ENCODE measurements at places on chromosomes 13 and 19. TPM values are rescaled to one million over a fixed set of nuclear protein-coding genes. Genes with fewer than 3 reads are reported as not detected.

ELANE gene
- total RNA-seq: 1.2 TPM

BRME1 gene
- 14.8 TPM for total RNA-seq

CEACAM7 gene
- total RNA-seq: not detected

LGALS13 gene
- total RNA-seq: not detected

PALM3 gene
- total RNA-seq: 4.9 TPM

MUC16 gene
- not detected for total RNA-seq

KCNN1 gene
- total RNA-seq: 15.0 TPM

POU2F2 gene
- 4.9 TPM for total RNA-seq

PGLYRP1 gene
- not detected for total RNA-seq

ONECUT3 gene
- not detected for total RNA-seq

CD70 gene
- total RNA-seq: not detected

PSPC1 gene
- 78.2 TPM for total RNA-seq

ZNF625 gene
- 17.9 TPM for total RNA-seq

TUBB4A gene
- total RNA-seq: 116 TPM

CTXN1 gene
- total RNA-seq: 36.6 TPM

KASH5 gene
- not detected for total RNA-seq

PRX gene
- total RNA-seq: 2.5 TPM

MYO1F gene
- total RNA-seq: 2.5 TPM

ATP1A3 gene
- total RNA-seq: 200 TPM

MKNK2 gene
- 13.0 TPM for total RNA-seq

SLC10A2 gene
- total RNA-seq: not detected

SMAD9 gene
- total RNA-seq: 14.8 TPM

CYP2A6 gene
- total RNA-seq: not detected

IFI30 gene
- under 0.01 TPM for total RNA-seq

FFAR1 gene
- not detected for total RNA-seq

ZNF568 gene
- total RNA-seq: 27.3 TPM

AMER2 gene
- 129 TPM for total RNA-seq

PSMD8 gene
- total RNA-seq: 89.0 TPM

VSTM1 gene
- total RNA-seq: not detected

BCAM gene
- 7.9 TPM for total RNA-seq

THSD8 gene
- total RNA-seq: 0.25 TPM

KLK3 gene
- total RNA-seq: not detected

DZIP1 gene
- 47.2 TPM for total RNA-seq

SOX1 gene
- total RNA-seq: 13.0 TPM

ZNF724 gene
- total RNA-seq: 10.6 TPM

RASGRP4 gene
- 0.25 TPM for total RNA-seq

KCTD4 gene
- 1.7 TPM for total RNA-seq

ZNF66 gene
- total RNA-seq: 18.2 TPM

ZIM2 gene
- total RNA-seq: 4.2 TPM

TMEM221 gene
- total RNA-seq: 0.74 TPM

ZNF773 gene
- total RNA-seq: 17.0 TPM

HIPK4 gene
- total RNA-seq: under 0.01 TPM

ZNF730 gene
- 14.8 TPM for total RNA-seq

FOXA3 gene
- total RNA-seq: not detected

KCNK6 gene
- 0.25 TPM for total RNA-seq

ZNF440 gene
- 14.3 TPM for total RNA-seq

IFNL1 gene
- total RNA-seq: not detected

GPC5 gene
- 4.7 TPM for total RNA-seq

ZNF541 gene
- under 0.01 TPM for total RNA-seq

SLC7A10 gene
- 0.25 TPM for total RNA-seq

ZNF296 gene
- total RNA-seq: under 0.01 TPM

FUT6 gene
- not detected for total RNA-seq

ICAM5 gene
- 5.4 TPM for total RNA-seq

C19orf67 gene
- not detected for total RNA-seq

All from temporal lobe (tissue), 4 donors.